ENCODE measurements at places on chromosomes 11 and 22.

GRCh38 chr11:43267856-43268580 is 43.8 kb upstream of the API5 start:
- no peak for DNase-seq

DNA sequence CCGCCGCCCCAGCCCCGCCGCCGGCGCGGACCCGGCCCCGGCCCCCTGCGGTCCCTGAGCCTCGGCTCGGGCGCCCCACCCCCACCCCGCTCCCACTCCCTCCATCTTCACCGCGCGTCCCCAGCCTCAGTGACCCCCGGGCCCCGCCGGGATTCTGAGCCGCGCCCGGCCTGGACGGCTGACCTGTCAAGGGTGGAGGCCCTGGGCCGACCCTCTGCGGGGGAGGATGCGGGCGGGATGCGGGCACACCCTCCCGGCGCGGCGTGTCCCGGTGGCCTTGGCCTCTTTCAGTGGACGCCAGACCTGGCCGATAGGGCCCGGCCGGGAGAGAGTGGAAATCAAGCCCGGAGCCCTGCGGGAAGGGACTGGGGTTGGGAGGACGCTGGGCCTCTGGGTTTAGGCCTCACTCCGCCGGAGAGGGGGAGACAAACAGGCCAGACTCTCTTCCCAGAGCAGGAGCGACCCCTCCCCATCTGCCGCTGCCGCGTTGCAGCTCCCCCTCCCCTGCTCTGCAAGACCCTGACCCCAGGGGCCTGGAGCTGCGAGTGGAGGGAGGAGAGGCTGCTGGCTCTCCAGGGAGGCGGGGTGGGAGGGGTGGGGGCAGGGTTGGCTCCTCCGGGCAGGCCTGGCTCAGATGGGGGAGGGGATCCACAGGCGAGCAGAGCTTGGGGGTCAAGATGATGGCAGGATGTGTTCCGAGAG is 525 bp downstream of the MAPK8IP2 start:
- DNase-seq, result peak; percentile 45

GRCh38 chr11:19938866-19939265 is 221.4 kb downstream of the DBX1 start:
- DNase-seq, result no peak

GRCh38 chr11:8085011-8085645 is 4.1 kb downstream of the TUB start:
- no peak for DNase-seq

DNA sequence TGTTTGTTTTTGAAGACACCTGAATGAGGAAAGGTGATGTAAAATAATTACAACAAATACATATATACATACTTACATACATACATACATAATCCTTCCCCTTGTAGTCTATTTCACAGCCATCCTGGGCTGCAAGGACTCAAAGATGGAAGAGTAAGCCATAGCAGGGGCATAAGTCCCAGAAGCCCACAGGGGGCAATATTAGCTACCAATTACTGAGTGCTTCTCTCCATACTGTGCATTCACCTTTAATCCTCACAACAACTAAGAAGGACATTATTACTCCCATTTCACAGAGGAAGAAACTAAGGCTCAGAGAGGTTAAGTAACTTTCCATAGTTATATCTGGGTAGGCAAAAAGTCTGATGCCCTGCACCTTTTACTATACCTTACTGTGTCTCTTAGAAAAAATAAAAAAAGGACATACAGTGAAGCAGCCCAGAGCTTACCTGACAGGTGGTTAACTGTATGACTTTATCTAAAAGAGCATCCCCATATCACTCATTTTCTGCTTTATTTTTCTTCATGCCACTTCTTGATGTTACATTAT is 2.7 kb downstream of the SERGEF start:
- no peak for DNase-seq

- no peak for DNase-seq
These were observed 35.2 kb upstream of the USP47 start for GRCh38 chr11:11806586-11806985.

DNA sequence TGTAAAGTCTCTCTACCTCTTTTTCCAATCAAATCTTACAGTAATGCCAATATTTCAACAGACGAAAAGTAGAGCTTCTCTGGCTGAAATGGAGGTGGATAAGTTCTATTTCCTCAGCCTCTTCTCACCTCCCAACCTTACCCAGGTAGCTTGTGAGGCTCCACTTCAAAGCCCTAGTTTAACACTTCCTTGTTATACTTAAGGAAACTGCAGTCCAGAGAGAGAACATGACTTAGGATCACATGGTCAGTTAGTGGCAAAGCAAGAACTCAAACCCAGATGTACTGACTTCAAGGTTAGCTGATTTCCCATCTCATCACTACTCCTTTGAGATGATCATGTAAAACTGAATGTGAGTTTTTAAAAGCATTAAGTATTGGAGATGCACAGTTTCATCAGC is 32.5 kb downstream of the PAK1 start:
- no peak for DNase-seq

DNA sequence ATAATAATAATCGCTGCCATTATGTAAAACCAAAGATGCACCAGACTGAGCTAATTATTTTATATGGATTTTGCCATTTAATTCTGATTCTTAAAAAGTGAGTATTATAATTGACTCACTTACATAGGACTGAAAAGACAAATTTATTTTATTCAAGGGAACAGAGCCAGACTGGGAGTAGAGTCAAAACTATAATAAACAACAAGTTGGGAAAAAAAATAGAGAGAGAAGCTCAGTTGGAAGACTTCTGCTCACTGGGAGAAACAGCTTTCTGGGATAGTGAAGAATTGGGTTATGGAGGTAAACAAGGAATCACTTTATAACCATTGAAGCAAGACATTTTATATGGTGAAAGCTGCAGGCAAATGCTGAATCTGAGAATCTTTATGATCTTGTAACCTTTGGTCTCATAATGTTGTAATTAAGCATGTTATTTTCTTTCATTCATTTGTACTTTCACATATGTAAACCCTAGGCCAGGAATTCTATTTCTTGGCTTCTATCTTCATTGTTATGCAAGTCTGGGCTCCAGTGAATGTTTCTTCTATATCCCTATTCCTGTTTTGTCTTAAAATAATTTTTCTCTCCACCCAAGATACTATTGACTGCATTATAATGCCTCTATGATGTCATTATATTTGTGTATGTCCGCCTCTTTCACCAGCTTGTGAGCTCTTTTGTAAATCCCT is 725.3 kb upstream of the CCDC179 start:
- no peak for DNase-seq

DNA sequence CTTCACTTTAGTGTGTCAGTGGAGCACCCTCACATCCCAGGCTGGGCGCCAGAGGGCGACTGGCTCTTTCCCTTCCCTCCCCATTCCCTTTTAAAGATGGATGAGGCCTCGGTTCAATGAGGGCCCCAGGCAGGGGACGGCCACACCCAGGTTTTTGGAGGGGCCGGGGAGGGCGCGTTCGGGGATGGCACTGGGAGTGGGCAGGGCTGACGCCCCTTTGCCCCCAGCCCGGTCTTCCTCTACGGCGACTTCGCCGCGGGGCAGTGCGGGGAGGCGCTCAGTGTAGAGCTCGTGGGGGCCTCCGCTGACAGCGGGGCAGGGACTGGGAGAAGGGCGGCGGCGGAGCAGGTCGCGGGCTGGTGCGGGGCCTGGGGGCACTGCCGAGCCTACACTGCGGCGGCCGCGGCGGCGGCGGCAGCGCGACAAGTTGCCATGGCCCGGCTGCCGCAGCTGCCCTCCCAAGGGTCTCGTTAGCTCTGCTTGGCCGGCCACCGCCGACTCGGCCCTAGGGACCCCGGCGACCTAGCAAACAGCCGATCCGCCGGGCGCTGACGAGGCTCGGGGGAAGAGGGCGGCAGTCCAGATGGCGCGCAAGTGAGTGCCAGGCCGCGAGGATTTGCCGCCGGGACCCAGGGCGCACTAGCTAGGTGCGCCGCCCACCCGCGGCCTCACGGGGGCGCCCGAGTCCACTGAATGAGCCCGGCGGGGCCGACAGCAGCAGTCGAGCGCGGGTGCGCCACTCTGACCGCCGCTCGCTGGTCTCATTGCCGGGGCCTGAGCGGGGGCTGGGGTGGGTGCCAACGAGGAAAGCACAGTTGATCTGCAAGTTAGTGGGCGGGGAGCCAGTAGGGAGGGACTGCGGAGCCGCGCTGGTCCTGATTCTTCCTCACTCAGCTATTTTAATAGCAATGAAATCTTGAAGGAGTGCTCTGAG is 92.7 kb downstream of the RRM1 start:
- DNase-seq, result no peak

DNA sequence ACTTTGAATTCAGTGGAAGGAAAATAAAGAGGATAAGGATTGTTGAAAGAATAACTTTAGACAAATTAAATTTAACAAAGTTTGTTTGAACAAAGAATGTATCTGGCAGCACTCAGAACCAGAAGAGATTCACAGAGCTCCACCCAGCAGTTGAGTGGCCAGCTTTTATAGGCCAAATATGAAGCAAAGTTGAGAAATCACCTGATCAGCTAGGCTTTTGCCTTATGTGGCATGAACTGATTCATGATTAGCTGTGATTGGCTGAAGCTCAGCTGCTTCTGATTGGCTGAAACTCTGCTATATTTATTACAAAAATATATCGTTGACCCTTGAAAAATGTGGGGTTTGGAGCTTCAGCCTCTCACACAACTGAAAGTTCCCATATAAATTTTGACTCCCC is 62.6 kb downstream of the PIWIL4 start:
- DNase-seq, result no peak

DNA sequence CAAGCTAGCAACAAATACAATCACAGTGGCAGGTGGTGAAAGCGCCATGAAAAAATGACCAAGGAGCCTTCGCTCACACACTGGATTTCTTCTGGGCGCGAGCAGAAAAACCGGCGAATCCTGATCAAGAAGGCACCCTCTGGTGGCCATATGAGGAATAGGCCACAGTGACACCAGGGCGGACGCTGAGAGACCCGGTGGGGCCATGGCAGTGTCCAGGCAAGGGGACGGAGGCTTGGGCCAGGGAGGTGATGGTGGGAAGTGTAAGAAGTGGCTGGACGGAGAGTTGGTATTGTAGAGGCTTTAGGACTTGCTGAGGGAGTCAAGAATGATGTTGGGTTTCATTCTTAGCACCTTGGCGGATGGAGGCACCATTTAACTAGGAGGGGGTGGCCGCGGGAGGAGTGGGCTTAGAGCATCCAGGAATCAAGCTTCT is 16.9 kb upstream of the RAC2 start:
- peak; percentile 52 for DNase-seq

GRCh38 chr11:119432484-119433357 is 9.7 kb upstream of the THY1 start:
- DNase-seq, result no peak

- DNase-seq, result no peak
These were observed 253.1 kb downstream of the TTC28 start for GRCh38 chr22:28426346-28427132.

- no peak for DNase-seq
These were observed 325.8 kb downstream of the FAT3 start for GRCh38 chr11:92550411-92550810.

- DNase-seq, result no peak
These were observed 34.1 kb upstream of the TMPRSS4 start for GRCh38 chr11:118042796-118043195.

DNA sequence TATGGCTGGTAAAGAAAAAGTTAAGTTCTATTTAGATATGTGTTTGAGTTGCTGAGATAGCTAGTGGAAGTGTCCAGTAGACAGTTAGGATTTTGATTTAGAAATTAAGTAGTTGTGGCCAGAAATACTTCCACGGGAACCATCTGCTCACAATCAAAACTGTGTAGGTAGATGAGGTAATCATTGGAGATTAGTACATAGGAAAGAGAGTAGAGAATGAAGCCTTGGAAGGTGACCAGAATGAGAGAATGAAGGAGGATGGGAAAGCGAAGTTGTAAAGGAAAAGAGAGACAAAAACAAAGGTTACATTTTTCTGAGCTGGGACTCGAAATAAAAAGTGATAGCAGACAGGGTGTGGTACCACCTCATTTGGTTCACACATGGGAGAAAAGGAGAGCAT is 296.9 kb upstream of the SORL1-AS1 start:
- no peak for DNase-seq

- DNase-seq, result no peak
These were observed 34.3 kb upstream of the MRPL17 start for GRCh38 chr11:6717426-6717825.

GRCh38 chr11:62592146-62592815 is 958 bp upstream of the TUT1 start:
- no peak for DNase-seq

GRCh38 chr11:93236741-93237675 is 39.2 kb upstream of the SLC36A4 start:
- no peak for DNase-seq

GRCh38 chr11:66363805-66364535 is 7.6 kb downstream of the SLC29A2 start:
- no peak for DNase-seq

DNA sequence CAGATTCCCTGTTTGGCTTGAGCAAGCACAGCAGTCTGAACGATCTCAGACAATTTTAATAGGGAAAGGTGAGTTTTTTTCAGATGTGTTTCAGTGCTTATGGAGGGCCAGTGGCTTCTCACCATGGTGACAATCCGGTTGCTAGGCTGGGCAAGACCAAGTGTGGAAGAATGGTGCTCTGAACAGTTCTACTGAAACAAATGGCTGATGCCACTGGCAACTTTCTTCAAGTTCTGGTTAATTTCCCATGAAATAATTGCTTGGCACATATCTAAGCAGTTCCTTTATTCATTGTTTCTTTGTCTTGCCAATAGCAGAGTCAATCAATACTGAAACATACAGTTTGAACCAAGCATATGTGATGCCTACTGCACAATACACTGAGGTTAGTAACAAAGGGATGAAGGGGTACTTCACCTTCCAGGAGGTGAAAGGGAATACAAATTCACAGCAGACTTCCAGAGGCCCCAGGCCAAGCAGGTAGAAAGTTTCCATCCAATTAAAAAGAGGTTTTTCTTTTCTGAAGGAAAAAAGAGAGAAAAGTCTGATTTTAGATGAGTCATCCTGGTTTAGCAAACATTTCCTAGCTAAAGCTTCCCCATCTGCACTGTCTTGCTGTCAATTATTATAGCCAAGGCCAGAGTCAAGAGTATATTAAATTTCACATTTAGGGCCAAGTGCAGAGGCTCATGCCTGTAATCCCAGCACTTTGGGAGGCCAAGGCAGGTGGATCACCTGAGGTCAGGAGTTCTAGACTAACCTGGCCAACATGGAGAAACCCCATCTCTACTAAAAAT is 21.2 kb upstream of the NDUFC2 start:
- no peak for DNase-seq

- no peak for DNase-seq
These were observed 46.6 kb upstream of the FADD start for GRCh38 chr11:70156291-70157037.

- DNase-seq, result no peak
These were observed 17.0 kb upstream of the MMP12 start for GRCh38 chr11:102891736-102892135.

DNA sequence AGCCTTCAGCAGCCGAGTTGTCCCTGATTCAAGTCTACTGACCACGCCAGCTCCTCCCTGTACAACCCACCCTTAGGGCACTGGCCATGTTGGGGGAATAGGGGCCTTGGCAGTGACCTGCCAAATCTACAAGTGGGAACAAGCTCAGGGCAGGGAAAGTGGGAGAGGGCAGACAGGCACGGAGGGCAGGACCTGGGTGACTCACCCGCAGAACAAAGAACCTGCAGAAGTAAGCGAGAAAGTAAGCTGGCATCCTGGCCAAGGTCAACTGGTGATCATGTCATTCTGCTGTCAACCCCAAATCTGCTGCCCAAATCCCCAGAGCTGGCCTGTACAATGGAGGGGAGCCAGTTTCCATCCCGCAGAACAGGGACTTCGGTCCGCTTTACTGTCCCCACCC is 7.9 kb upstream of the SCGB1A1 start:
- no peak for DNase-seq

Data from RWPE2 (cell line).